ENCODE measurements at places on chromosomes 16 and 17.
A peak's percentile ranks its signal among the peaks of the same experiment; 100 is the strongest.

DNA sequence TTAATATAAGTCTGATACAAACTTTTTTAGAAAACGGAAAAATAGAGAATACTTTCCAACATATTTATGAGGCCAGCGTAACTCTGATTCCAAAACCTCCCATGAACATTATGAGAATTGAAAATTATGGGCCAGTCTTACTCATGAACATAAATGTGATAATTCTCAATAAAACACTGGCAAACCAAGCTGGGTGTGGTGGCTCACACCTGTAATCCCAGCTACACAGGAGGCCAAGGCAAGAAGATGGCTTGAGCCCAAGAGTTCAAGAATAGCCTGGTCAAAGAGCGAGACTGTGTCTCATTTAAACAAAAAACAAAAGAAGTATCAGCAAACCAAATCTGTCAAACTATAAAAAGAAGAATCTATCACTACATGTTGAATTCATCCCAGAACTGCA lies 47.8 kb downstream of the CCDC57 start:
- no peak for DNase-seq

GRCh38 chr17:17523731-17524490 lies 27.7 kb upstream of the RASD1 start:
- no peak for DNase-seq

GRCh38 chr17:28634206-28634865 lies 10.6 kb downstream of the BLTP2 start:
- DNase-seq = no peak

DNA sequence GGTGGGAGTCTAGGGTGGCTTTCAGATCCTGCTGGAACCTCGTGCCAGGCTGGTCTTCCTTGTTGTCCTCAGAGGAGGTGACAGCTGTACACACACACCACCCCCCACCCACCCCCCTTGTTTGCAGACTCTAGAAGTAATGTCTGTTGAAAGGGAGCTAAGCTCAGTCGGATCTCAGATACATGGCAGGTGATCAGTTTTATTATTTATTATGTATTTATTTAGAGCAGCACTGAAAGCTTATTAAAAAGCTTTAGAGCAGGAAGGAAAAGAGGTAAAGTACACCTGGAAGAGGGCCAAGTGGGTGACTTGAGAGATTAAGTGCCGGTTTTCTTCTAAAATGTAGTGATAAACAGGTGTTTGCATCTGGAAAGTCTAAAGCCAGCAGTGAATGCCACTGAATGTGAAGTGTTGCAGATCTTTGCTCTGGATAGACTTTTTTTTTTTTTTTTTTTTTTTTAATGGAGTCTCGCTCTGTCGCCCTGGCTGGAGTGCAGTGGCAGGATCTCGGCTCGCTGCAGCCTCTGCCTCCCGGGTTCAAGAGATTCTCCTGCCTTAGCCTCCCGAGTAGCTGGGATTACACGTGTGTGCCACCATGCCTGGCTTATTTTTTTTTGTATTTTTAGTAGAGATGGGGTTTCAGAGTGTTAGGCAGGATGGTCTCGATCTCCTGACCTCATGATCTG lies 40.2 kb downstream of the FOXK2 start:
- no peak for DNase-seq

- no peak for DNase-seq
Observed at GRCh38 chr17:77437747-77438146, 297.0 kb downstream of the SEC14L1 start.

DNA sequence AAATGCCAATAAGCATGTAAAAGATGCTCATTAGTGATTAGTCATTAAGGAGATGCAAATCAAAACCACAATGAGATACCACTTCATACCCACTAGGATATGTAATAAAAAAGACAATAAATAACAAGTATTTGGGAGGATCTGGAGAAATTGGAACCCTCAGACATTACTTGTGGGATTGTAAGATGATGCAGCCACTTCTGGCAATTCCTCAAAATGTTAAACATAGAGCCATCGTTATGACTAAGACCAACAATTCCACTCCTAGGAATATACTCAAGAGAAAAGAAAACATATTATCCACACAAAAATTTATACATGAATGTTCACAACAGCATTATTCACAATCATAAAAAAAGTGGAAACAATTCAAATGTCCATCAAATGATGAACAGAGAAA lies 336.2 kb upstream of the PMFBP1 start:
- no peak for DNase-seq

DNA sequence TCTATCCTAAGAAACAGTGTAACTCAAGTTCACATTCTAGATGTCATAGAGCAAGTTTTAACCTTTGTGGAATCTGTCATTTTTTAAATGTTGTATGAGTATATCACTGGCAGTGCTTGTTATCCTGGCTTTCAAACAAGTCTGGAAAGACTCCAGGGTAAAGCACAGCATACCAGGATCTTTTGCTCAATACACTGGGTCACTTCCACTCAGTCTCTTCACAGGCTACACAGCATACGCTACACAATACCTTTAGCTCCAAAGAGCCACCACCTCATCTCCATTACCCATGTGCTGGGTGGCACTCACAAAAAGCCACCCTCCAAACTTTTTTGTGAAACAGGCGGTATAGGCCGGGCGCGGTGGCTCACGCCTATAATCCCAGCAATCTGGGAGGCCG lies 69.5 kb downstream of the PARN start:
- DNase-seq = no peak

- no peak for DNase-seq
Observed at GRCh38 chr17:15342460-15342859, 1.1 kb upstream of the TEKT3 start.

DNA sequence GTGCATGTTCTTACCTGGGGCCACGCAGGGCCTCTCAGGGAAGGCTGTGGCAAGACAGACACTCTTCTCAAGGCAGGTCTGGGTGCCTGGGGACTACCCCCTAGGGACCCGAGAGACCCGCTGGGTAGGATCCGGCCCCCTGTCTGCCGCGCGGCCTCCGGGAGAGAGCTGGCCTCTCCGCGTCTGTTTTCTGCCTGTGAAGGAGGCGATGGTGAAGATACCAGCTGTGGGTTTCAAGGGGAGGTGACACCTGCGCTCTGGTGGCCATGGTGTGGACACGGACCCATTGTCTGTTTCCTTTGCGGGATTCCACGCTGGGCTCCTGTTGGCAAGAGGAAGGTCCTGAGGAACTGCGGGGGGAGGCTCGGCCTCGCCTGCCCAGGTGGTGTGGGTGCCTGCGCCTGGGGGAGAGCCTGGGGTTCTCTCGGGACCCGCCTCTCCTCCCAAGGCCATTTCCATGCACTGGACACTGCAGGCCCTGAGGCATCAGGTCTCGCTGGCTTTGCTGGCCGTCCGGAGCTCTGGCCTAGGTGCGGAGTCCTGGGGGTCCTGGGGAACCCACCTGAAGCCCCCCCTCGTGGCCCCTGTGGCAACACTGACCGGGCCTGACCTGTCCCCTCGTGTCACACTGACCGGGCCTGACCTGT lies 12.2 kb upstream of the METRNL start:
- DNase-seq = no peak

DNA sequence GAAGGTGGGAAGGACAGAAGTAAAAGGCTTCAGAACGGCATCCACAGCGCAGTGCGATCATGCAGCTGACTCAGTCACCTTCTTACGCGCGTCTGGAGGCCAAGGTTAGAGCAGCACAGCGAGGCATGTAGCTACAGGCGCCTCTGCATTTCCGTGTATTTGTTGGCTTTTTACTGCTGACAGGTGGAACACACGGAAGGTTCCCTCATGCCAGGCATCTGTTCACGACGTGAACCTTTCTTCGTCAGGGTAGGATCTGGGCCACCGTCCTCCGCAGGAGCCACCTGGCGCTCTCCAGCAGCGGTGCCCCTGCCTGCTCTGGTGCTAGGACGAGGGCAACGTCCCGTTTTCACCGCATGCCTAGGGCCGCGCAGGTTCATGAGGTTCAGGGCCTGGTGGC lies 15.3 kb downstream of the TMEM204 start:
- no peak for DNase-seq

GRCh38 chr16:81003064-81003463 lies 3.6 kb downstream of the CMC2 start:
- no peak for DNase-seq

DNA sequence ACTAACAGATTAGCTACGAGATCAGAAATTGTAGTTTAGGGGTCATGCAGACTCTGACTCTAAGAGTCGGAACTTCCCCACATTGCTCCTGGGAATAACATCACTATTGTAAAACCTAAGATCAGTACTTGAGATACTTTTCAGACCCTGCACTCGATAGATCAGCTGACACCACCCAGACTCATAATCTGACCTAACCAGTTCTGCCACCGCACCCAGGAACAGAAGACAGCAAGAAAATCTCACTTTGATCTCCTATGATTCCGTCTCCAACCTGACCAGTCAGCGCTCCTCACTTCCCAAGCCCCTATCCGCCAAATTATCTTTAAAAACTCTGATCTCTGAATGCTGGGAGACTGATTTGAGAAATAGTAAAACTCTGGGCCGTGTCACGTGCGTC lies 27.2 kb upstream of the ASGR2 start:
- no peak for DNase-seq

GRCh38 chr16:61968242-61969076 lies 67.8 kb downstream of the CDH8 start:
- DNase-seq = no peak

GRCh38 chr16:68732741-68733399 lies 4.2 kb upstream of the CDH1 start:
- DNase-seq = no peak

GRCh38 chr17:72691586-72691985 lies 400.9 kb downstream of the SLC39A11 start:
- no peak for DNase-seq

GRCh38 chr16:17483351-17483750 lies 12.6 kb upstream of the XYLT1 start:
- no peak for DNase-seq

- no peak for DNase-seq
Observed at GRCh38 chr16:83066881-83067280, 440.1 kb downstream of the CDH13 start.

DNA sequence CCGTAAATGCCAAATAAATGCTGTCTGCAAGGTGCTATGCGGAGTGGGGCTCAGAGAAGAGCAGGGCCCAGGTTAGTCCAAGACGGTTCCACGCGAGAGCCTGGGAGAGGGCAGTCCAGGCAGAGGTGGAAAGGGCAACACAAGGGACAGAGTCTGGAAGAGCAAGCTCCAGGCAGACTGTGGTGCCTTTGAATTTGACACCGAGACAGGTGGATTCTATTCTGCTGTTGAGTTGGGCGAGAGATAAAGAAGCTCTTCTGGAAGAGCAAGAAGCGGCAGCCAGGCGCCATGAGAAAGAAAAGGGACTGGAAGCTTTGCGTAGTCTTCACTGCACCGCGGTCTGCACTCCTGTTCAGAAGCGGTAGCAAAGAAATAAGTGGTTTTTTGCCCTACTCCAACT lies 55.6 kb downstream of the CYTH1 start:
- no peak for DNase-seq

DNA sequence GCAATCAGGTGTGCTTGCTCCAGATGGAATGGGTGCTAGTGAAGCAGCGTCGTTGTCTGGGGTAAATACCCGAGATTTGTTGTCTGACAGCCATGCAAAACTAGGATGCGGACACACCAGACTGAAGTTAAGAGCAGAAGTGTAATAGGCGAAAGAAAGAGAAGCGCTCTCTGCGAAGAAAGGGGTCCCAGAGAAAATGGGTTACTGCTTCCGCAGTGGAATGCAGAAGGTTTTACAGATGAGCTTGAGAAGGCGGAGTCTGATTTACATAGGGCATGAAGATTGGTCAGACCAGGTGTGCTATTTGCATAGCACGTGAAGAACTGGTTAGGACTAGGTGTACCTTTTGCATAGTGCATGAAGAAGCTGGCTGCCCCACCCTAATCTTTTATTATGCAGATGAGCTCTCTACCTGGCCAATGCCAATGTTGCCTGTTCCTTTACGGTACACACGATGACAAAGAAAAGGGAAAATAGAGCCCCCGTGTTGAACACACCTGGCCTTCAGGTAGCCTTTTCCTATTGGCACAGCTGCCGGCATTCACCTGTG lies 32.0 kb upstream of the SNN start:
- no peak for DNase-seq

GRCh38 chr17:72692676-72693075 lies 399.8 kb downstream of the SLC39A11 start:
- peak; percentile 27 for DNase-seq

- no peak for DNase-seq
Observed at GRCh38 chr17:4446326-4447071, 12.8 kb downstream of the SPNS3 start.

DNA sequence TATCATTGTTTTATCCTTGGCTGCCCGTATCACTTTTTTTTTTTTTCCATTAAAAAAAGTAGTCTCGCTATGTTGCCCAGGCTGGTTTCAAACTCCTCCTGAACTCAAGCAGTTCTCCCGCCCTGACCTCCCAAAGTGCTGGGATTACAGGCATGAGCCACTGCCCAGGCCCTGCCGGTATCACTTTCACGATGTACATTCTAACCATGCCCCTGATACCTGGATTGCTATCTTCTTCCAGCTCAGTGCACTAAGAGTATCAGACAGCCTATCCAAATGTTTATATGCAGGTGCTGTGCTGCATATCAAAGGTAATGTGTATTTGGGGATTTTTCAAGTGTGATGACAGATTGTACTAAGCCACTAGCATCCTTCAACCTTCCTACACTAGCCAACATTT lies 14.2 kb downstream of the MOSMO start:
- no peak for DNase-seq

GRCh38 chr16:14310519-14310991 lies 239.4 kb downstream of the MRTFB start:
- no peak for DNase-seq

- DNase-seq = no peak
Observed at GRCh38 chr16:72974142-72974769, 73.7 kb downstream of the ZFHX3 start.

DNA sequence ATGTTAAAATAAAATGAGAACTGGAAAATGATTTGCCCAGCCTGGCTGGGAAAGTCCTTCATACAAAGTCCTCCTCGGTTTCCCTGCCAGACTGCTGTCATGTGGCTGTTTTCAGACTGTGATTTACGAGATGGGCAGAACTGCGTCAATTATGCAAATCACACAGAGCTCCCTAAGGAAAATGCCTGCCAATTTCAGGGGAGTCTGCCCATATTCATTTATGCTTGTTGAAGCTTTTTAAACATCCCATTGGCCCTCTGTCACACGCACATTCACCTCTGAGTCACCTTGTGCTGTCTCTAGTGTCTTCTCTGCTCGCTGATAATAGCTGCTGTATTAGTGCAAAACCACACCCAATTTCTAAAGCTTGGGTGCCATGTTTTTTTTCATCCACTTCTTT lies 81.7 kb upstream of the FAM20A start:
- no peak for DNase-seq

GRCh38 chr17:42853597-42853967 lies 2.6 kb downstream of the AOC3 start:
- DNase-seq = no peak

DNA sequence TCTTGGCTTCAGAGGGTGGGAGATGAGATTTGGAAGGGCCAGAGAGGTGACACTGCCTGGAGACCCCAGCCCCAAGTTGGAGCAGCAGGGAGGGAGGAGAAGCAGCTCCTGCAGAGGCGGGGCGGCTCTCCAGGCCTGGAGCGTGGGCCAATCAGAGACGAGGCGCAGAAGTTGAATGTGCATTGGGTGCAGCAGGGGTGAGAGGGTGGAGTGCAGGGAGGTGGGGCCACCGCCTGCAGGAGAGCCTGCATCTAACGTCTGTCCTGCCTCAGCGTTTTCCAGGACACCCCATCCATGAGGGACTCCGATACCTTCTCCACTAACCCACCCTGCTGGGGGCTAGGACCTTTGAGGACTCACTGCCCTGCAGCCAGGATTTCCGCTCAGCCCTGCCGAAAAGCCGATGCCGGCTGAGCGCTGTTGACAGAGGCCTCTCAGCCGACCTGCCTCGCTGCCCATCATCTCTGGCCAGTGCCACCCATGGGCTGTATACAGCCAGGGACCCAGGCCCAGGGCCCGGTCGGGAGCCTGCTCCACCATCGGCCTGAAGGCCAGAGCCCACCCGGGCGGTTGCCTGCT lies 146.2 kb downstream of the ENGASE start:
- no peak for DNase-seq

- DNase-seq = no peak
Observed at GRCh38 chr16:48522041-48522440, 87.9 kb downstream of the N4BP1 start.
